SK-N-SH (cell line): ENCODE measurements at places on chromosomes 7 and 10. TPM values are rescaled to one million over a fixed set of nuclear protein-coding genes. Genes with fewer than 3 reads are reported as not detected.

DNA sequence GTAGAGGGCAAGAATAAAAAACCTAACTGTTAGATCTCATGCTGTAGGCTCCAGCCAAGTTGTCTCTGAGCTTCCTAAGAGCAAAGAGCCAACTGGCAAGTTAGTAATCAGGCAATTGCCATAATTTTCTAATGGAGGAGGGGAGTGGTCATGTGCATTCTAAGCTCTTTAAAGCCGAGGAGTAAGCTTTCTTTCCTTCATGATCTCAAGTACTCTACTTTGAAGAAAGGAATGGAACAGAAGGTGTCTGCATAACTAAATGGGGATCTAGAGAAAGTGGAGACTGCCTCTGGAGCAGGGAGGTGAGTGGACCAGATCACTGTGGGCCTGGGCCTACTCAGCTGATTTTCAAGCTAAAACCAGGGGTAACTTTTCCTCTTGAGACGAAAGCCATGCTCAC is 37.7 kb upstream of the TOMM7 start:
- H3K27ac ChIP-seq: peak overlapping the region; percentile 75
- no peak for DNase-seq
- H3K27me3 ChIP-seq: no peaks in the 10 kb centered on the region
- H3K4me1 ChIP-seq: no peaks in the 10 kb centered on the region; the same call in 1 of the 2 replicates
- peaks cover 2% of the 10 kb centered on the region; the same call in 1 of the 2 replicates for H3K36me3 ChIP-seq

GRCh38 chr10:110363572-110364411 is 59.1 kb upstream of the SMNDC1 start:
- DNase-seq: no peak
- H3K36me3 ChIP-seq: no peaks in the 10 kb centered on the region
- no peaks in the 10 kb centered on the region; the same call in 1 of the 2 replicates for H3K4me1 ChIP-seq
- H3K27me3 ChIP-seq: no peaks in the 10 kb centered on the region

DNA sequence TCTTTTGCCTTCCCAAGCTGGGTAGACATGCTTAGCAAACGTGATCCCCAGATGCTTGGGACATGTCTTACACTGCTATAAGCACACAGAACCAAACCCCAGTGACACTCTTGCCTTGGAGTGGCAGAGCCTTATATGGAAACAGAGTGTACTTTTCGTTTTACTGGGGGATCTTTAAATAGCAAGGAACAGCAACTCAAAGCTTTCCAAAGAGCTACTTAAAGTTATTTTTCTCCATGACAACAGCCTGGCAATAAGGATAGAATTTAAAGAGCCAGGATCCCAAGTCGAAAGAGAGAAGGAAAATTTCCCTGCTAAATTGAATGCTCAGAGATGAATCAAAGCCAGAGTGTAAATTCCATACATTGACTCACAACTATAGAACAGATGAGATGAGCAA is 67.8 kb downstream of the ZNF365 start:
- no peaks in the 10 kb centered on the region for H3K36me3 ChIP-seq
- peaks cover 9% of the 10 kb centered on the region; the same call in 1 of the 2 replicates for H3K4me1 ChIP-seq
- no peak overlapping the region for H3K4me3 ChIP-seq
- no peak overlapping the region for H3K27ac ChIP-seq

DNA sequence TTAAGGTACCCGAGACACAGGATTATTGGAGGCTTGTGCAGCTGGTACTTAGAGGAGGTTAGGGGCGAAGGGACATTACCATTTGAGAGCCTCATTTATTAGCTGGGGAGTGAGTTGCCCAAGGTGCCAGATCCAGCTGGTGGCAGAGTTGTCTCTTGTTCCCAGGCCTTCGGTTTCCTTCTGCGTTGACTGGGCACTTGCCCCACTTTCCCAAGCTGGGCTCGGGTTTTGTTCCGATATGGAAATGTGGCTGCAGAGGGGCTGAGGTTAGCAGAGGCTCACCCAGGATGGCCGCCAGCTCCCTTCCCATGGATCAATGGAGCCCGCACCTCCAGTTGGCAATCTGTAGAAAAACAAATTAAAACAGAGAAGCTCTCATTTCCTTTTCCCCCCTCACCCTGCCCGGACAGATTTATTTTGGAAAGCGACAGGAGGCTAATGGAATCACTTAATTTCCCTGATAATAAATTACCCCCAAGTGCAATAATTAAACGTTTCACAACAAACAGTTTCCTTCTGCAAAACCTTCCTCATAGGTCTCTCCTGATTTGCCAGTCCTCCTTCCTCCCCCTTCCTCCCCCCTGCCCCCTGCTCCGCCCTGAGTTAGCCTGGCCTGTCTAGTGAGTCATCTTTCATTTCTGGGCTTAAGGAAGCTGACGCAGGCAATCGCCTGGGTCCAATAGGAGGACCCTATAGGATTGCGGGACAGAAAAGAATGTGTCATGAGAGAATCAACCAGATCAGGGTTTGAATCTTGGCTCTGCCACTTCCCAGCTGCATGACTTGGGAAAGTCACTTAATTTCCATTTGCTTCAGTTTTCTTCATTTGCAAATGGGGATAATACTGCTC is 51.7 kb downstream of the ADRA2A start:
- H3K36me3 ChIP-seq: no peaks in the 10 kb centered on the region
- no peaks in the 10 kb centered on the region for H3K27me3 ChIP-seq
- no peak overlapping the region for H3K4me3 ChIP-seq

TDRD1 gene
- not detected in 2 replicates for polyA plus RNA-seq

GRCh38 chr10:87660484-87661133 is 931 bp downstream of the PAPSS2 start:
- DNase-seq: no peak
- H3K4me3 ChIP-seq: peak overlapping the region; percentile 86
- peaks cover 5% of the 10 kb centered on the region for H3K36me3 ChIP-seq
- no peaks in the 10 kb centered on the region for H3K27me3 ChIP-seq
- peaks cover 10% of the 10 kb centered on the region; the same call in 1 of the 2 replicates for H3K4me1 ChIP-seq

GRCh38 chr7:135246191-135246825 is 12.7 kb downstream of the STRA8 start:
- no peaks in the 10 kb centered on the region for H3K4me1 ChIP-seq
- H3K4me3 ChIP-seq: no peak overlapping the region
- H3K27ac ChIP-seq: no peak overlapping the region
- H3K36me3 ChIP-seq: no peaks in the 10 kb centered on the region

- no peaks in the 10 kb centered on the region; the same call in 1 of the 2 replicates for H3K27me3 ChIP-seq
- no peaks in the 10 kb centered on the region for H3K4me1 ChIP-seq
- H3K36me3 ChIP-seq: no peaks in the 10 kb centered on the region
- no peak for DNase-seq
- peak overlapping the region; percentile 30; the same call in 1 of the 2 replicates for H3K27ac ChIP-seq
Observed at GRCh38 chr10:96814264-96814663, 17.8 kb upstream of the LCOR start.

GRCh38 chr7:37365405-37365804 is 83.3 kb downstream of the ELMO1 start:
- H3K4me3 ChIP-seq: no peak overlapping the region
- DNase-seq: no peak
- no peaks in the 10 kb centered on the region for H3K36me3 ChIP-seq

NRCAM gene
- 1.1 and 5.1 TPM in 2 replicates for polyA plus RNA-seq

DNA sequence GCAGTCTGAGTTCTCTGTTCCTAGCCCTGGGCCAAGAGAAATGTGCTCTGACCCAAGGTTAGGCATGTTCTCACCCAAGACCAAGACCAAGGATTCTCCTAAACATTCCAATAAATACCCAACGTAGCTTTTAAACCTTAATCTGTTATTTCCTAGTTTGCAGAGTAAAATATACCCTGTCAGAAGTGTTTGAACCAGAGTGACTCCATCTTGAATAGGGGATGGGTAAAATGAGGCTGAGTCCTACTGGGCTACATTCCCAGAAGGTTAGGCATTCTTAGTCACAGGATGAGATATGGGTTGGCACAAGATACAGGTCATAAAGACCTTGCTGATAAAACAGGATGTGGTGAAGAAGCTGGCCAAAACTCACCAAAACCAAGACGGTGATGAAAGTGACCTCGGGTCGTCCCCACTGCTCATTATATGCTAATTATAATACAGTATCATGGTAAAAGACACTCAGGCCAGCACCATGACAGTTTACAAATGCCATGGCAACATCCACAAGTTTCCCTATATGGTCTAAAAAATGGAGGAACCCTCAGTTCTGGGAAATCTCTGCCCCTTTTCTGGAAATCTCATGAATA is 27.7 kb downstream of the PLXNA4 start:
- H3K4me3 ChIP-seq: no peak overlapping the region
- no peaks in the 10 kb centered on the region for H3K27me3 ChIP-seq
- no peaks in the 10 kb centered on the region for H3K4me1 ChIP-seq
- no peak for DNase-seq

DNA sequence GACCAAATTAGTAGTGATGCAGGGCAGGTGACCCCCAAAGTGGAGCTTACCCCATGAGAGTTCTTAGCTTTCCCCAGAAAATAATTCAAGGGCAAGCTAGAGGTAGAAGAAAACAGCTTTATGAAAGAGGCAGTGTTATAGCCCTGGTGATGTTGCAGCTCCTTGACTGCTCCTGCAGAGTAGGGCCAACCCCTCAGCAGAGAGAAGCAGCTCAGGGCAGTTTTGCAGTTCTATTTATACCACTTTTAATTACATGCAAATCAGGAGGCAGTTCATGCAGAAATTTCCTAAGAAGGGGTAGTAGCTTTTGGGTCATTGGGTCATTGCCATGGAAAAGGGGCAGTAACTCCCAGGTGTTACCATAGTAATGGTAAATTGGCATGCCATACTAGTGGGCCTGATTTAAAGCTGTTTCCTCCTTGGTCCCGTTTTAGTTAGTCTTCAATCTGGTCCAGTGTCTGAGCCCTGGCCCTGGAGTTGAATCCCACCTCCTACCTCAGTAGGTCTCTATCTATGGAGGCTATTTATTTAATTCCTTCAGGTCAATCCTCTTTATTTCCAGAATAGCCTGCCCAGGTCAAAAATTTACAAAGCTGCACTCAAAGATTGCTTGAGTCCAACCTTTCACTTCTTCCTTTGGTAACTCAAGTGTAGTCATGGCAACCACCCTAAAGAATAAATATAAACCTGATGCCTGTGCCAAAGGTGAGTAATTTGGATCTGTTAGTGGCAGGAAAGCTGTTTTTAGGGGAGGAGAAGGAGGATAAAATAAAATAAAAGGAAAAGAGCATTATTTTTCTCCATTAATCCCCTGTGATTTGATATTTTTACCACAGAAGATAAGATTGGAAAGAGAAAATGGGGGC is 29.5 kb downstream of the PLXDC2 start:
- H3K36me3 ChIP-seq: no peaks in the 10 kb centered on the region
- no peak overlapping the region for H3K27ac ChIP-seq
- H3K4me3 ChIP-seq: no peak overlapping the region

TACR2 gene
- 0.02 and 0.05 TPM in 2 replicates for polyA plus RNA-seq

- H3K27ac ChIP-seq: no peak overlapping the region
- no peaks in the 10 kb centered on the region for H3K36me3 ChIP-seq
- no peak overlapping the region for H3K4me3 ChIP-seq
- no peaks in the 10 kb centered on the region for H3K4me1 ChIP-seq
Observed at GRCh38 chr7:31079126-31079823, 27.2 kb downstream of the ADCYAP1R1 start.

IGF2BP3 gene
- 34.4 and 46.5 TPM in 2 replicates for polyA plus RNA-seq

DNA sequence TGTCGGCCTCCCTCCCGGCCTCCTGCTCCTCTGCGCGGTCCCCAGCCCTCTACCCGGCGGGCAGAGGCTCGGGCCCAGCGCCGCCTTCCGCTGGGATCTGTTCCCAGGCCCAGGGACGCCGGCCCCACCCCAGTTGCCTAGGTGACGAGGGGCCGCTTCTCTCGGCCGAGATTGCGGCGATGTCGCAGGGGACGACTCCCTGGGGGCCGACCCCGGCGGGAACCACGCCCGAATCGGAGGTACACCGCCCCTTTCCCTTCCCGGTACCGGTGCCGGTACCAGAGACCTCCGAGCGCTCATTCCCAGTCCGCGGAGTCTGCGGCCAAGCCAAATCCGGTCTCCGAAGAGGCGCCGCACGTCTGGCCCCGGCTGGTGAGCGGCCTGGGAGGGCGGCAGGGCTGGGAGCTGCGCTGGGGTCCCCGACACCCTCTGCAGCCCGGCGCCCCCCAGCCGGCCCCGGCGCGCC is at the start of gene CABCOCO1:
CABCOCO1 (plus strand) TSS at position 136 of the 466 bp plus-strand sequence; CDS start at position 180, 44 bp downstream.
- peak within 1 kb of the TSS; percentile 56; the same call in 1 of the 2 replicates for H3K4me3 ChIP-seq
- H3K27me3 ChIP-seq: no peaks in the 10 kb centered on the region

- no peak overlapping the region for H3K27ac ChIP-seq
- no peaks in the 10 kb centered on the region for H3K27me3 ChIP-seq
- no peak overlapping the region for H3K4me3 ChIP-seq
- no peak for DNase-seq
Observed at GRCh38 chr7:134188311-134188710, 61.2 kb downstream of the LRGUK start.

DNA sequence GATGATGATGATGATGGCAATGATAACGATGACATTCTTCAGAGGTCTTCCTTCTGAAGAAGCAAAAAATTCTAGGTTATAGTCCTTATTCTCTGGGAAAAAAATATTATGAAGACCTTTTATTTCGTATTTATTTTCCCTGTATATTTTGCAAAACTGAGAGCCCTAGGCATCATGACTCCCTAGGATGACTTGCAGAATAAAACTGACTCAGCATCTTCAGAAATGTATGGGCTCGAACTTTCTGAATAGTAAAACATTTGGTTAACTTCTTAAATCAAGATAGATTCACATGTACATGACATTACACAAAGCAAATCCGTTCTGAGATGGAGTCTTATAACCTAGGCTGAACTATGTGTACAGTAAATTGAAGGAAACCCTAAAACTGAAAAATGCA is 29.4 kb downstream of the DKK1 start:
- no peak for DNase-seq
- H3K4me1 ChIP-seq: no peaks in the 10 kb centered on the region; the same call in 1 of the 2 replicates
- no peaks in the 10 kb centered on the region for H3K27me3 ChIP-seq
- no peaks in the 10 kb centered on the region for H3K36me3 ChIP-seq

ZNF12 gene
- 9.5 and 15.2 TPM in 2 replicates for polyA plus RNA-seq

NXPH1 gene
- not detected in 2 replicates for polyA plus RNA-seq

- H3K27me3 ChIP-seq: no peaks in the 10 kb centered on the region
- H3K36me3 ChIP-seq: no peaks in the 10 kb centered on the region
- H3K4me3 ChIP-seq: no peak overlapping the region
- no peaks in the 10 kb centered on the region for H3K4me1 ChIP-seq
- peak; percentile 11 for DNase-seq
Observed at GRCh38 chr10:19518109-19518508, 298.1 kb upstream of the PLXDC2 start.

C10orf67 gene
- polyA plus RNA-seq: 0.97 and 1.1 TPM in 2 replicates

- H3K4me3 ChIP-seq: no peak overlapping the region
- peaks cover 38% of the 10 kb centered on the region; the same call in 1 of the 2 replicates for H3K27me3 ChIP-seq
- peak overlapping the region; percentile 45; the same call in 1 of the 2 replicates for H3K27ac ChIP-seq
- DNase-seq: no peak
- H3K4me1 ChIP-seq: no peaks in the 10 kb centered on the region
Observed at GRCh38 chr7:51034521-51035264, 252.0 kb upstream of the GRB10 start.

GRCh38 chr10:3874990-3875841 is 90.2 kb upstream of the KLF6 start:
- peaks cover 12% of the 10 kb centered on the region; the same call in 1 of the 2 replicates for H3K4me1 ChIP-seq
- H3K27ac ChIP-seq: no peak overlapping the region
- H3K4me3 ChIP-seq: no peak overlapping the region
- no peaks in the 10 kb centered on the region for H3K27me3 ChIP-seq
- H3K36me3 ChIP-seq: no peaks in the 10 kb centered on the region
